Activated CD4-positive, alpha-beta T cell treated with anti-CD3 and anti-CD28 coated beads for 1 hour (primary cell): ENCODE measurements at places on chromosomes 4 and X.

- DNase-seq = no peak
Observed at GRCh38 chr4:168731006-168731636, 234.3 kb downstream of the PALLD start.

DNA sequence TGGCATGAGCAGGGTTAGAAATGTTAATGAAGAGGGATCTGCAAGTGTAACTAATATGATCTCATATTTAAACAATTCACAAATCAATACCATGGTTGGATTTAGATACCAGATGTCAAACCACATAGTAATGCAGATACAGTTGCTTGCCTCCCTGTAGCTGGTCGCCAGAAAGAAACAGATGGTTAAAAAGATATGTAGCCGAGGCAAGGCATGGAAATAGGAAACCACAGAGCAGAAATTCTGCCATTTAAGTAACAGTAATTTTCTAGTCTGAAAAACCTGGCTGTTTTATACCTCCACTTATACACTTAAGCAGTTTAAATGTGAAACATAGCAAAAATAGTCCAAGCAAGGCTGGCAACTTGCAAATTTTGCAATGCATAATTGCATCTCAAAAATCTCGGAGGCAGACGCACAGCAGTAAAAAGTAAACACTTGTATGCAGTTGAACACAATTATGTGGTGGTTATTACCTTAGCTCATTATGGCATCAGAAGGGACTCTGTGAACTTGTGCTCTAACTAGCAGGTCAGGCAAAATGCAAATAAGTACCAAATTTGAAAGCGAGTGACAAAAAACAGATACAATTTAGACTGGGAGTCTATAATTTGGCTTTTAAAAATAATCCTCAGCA lies 126.8 kb downstream of the NAA11 start:
- DNase-seq = no peak

DNA sequence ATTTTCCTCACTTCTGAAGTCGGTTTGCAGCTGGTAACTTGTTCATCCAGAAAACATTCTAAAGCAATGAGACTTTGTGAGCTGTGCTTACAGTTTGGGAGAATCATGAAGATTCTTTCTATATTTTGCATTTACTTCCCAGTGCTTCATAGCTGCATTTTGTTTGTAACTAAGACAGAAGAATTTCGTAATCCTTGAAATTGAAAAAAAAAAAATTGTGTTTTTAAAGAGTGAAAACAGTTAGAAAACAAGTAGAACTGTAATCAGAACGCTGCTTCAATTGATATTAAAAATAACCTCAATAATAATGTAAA lies 392.4 kb downstream of the UNC5C start:
- DNase-seq = no peak

DNA sequence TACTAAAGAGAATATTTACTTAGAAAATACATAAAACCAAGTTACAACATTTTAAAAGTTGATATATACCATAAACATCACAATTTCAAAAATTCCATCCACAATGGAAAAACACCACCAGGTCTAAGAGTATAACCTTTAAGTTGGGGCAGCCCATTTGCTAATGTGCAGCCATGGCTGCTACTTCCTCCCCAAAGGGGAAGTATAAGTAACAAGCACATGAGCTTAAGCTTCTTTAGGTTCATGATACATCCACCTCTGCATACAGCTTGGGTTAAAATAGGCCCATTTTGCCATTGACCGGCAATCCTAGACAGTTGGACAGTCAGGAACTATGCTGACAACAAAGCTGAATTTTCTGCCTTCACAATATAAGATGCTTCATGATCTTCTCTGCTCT lies 16.6 kb upstream of the GASK1B start:
- no peak for DNase-seq

GRCh38 chr4:15385928-15386327 lies 41.9 kb upstream of the C1QTNF7 start:
- DNase-seq = no peak

DNA sequence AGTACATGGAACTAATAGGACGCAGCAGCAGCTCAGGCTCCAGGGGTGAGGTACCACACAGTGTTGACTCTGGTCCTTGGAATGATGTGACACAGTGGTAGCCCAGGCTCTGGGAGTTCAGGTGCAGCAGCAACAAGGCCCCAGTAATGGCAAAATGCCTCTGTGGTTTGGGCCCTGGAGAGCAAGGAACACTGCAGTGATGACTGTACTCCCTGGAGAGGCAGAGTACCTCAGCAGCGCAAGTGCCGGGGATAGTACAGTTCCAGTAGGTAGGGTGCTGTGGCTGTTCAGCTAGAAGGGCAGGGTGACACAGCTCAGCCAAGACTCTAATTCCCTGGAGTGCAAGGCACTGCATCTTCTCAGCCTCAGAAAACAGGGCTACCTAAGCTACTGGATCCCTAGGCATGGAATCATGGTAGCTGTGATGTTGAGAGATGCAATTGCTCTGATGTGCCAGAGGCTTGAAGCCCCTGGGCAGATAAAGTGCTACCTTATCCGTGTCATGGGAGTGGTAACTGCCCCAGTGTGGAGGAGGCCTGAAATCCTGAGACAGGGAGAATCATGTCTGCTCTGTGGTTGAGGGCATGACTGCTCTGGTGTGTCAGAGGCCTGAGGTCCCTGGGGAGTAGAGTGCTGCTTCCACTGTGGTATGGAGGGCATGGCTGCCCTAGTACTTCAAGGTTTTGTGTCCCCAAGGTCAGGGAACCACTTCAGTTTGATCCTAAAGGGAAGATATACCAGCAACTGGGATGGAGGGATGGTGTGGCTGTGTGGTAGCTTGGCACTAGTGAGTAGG lies 55.2 kb downstream of the AREG start:
- DNase-seq = no peak

GRCh38 chr4:88320780-88321373 lies 36.5 kb upstream of the PPM1K start:
- no peak for DNase-seq

- DNase-seq = no peak
Observed at GRCh38 chr4:174041555-174042105, 241.8 kb downstream of the FBXO8 start.

DNA sequence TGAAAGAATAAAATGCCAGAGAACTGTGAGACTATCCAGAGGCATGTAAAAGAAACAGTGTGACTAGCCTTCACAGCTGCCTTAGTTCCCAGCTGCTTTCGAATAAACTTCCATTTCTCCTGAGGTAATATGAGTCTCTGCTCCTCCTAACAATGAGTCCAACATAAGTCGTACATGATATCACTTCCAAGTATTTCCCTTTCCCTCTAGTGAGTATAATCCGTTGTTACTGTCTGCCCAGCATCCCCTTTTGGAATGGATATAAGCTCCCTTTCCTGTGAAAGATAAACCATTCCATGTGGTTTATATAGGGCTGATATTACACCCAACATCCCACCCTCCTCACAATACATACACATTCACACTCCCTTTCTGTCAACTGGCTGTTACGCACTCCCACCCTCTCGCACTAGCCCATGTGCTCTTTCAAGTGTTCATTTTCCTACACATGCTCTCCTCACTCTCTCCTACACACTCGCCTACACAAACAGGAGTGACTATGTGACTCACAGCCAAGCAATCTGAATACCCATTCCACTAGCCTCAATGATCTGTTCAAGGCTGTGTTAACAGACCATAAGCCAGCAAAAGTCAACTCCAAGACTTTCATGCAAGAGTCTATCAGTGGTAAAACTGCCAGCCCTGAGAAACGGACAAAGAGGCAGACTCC lies 5.0 kb downstream of the NAF1 start:
- DNase-seq = no peak

- no peak for DNase-seq
Observed at GRCh38 chr4:177473991-177474390, 31.8 kb upstream of the AGA start.

DNA sequence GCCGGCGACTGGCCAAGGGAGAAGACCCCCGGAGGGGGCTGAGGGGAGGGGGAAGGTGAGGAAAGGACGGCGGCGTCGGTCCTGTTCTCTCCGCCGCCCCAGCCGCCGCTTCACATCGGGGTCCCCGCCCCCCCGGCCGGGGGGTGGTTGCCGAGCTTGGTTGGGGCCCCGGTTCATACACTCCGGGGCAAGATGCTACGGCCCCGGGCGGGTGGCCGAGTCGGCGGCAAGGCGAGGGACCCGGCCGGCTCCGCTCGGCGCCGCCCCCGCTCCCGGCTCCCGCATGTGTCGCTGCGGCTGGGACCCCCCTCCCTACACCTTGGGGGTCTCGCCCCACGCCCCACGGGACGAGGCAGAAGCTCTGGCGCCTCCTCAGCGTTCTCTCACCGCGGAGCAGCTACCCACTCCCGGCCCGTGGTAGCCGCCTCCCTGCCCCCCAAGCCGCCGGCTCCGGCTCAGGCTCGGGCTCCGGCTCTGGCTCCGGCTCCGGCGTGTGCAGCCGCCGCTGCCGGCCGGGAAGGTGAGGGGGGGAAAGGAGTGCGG lies 461 bp downstream of the FBXW7 start:
- peak; percentile 18 for DNase-seq

- no peak for DNase-seq
Observed at GRCh38 chr4:1075225-1075624, 38.1 kb downstream of the RNF212 start.

- no peak for DNase-seq
Observed at GRCh38 chrX:331825-332495, 13.4 kb upstream of the GTPBP6 start.

DNA sequence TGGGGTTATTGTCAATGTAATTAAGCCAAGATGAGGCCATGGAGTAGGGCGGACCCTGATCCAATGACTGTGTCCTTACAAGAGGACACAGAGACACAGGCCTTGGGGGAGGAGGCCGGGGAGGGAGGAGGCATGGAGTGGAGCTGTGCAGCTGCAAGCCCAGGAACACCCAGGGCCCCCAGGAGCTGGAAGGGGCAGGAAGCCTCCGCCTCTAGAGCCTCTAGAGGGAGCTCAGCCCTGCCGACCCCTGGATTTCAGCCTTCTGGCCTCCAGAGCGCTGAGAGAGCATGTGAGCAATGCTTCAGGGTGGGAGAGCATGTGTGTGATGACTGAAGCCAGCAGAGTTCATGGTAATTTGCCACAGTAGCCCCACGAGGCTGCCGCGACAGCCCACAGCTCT lies 234.6 kb downstream of the AFAP1 start:
- DNase-seq = no peak

DNA sequence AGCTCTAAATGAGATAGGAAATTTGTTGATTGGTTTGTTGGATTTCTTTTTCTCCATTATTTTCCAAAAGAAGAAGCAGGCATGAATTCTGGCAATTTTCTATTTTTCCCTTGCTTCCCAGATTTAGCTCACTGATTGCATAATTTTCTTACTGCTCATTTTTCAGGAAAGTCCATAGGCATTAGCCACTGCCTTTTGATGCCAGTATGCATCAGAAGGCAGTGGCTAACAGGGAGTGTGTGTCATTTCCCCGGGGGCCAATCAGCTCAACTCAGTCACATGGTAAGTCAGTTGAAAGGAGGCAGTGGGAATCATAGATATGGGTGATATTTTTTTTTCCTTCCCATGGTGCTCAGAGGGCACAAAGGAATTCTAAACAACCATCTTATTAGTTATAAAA lies 156.7 kb downstream of the TRIML1 start:
- no peak for DNase-seq

GRCh38 chrX:9379697-9380551 lies 84.9 kb upstream of the TBL1X start:
- no peak for DNase-seq

GRCh38 chr4:123304151-123304964 lies 92.2 kb upstream of the SPRY1 start:
- no peak for DNase-seq

- no peak for DNase-seq
Observed at GRCh38 chr4:155688860-155689259, 22.2 kb downstream of the GUCY1A1 start.

GRCh38 chr4:138861135-138861534 lies 154.4 kb upstream of the NOCT start:
- DNase-seq = no peak
